ENCODE measurements at places on chromosomes 12 and 14.
A peak's percentile ranks its signal among the peaks of the same experiment; 100 is the strongest.

GRCh38 chr14:20413744-20414082 is 412 bp upstream of the TEP1 start:
- no peak for DNase-seq

DNA sequence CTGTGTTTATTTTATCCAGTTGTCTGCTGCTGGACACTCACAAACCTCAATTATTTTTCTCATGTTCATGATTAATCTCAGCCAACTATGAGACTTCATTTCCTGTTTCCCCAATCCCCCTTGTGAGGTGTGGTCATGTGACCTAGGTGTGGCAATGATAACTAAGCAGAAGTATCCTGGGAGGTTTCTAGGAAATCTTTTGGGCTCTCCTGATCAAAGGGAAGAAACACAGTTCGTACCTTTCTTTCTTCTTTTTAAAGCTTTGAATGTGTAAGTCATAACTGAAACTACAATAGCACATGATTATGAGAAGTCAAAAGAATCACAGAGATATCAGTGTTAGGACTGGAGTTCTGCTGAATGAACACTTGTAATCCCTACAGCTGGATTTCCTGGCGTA is 34.4 kb upstream of the MANSC4 start:
- DNase-seq: no peak

DNA sequence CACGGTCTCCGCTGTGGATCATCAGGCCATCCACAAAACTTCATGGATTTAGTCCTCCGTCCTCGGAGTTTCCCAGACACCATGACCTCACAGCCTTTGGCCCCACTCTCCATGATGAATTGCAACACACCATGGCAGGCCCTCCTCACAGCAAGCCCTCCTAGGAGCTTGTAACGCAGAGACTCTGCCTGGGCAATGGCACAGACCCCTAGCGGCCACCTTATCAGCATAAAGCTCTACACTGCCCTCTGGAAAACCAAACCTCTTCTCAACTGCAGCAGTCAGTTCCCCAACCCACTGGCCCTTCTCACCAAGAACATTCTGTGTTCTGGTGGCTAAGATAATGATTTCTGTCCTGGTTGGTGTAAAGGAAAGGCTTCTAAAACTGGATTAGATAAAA is 238.4 kb upstream of the USP15 start:
- DNase-seq: no peak

- DNase-seq: no peak
These were observed 43.5 kb downstream of the CNTN1 start for GRCh38 chr12:40735551-40736230.

GRCh38 chr14:24665440-24665991 is 31.5 kb upstream of the GZMB start:
- DNase-seq: no peak

GRCh38 chr12:5965950-5966383 is 20.9 kb upstream of the ANO2 start:
- DNase-seq: no peak

- no peak for DNase-seq
These were observed 39.4 kb downstream of the SDR9C7 start for GRCh38 chr12:56894698-56895368.

- DNase-seq: peak; percentile 92
These were observed 217.4 kb downstream of the CRADD start for GRCh38 chr12:93894391-93895088.

GRCh38 chr12:24075650-24076049 is 126.2 kb upstream of the SOX5 start:
- DNase-seq: no peak

GRCh38 chr12:80769553-80770140 is 52.9 kb downstream of the MYF5 start:
- DNase-seq: no peak
